ENCODE measurements at places on chromosomes 12 and 14.

- no peak for DNase-seq
Measured at GRCh38 chr12:119695034-119695433, 27.1 kb downstream of the PRKAB1 start.

DNA sequence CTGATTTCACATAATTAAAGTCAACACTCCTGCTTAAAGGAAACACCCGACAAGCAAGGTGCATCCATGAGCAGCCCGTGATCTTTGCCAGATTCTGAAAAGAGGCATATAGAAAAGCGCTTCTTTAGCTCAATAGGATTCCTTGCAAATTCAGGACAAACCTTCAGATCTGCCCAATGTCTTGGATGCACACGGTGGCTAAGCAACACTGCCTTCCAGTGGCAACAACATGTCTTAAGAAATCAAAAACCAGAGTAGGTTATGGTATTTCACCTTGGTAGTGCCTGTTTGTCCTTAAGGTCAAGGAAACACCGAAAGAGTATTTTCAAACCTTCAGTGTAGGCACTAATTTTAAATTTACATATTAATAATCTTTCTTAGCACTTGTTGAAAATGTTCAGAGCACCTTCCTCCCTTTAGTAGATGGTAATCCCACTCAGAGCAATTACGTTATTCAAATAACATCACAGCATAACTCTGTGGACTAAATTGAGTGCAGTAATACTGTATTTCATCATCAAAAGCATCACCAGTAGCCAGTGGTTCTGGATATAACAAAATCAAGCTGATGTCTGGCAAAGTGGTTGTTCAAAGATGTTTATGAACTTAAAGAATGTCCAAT, 58.0 kb upstream of the CDKN3 start:
- no peak for DNase-seq

GRCh38 chr14:32197919-32198318, 3.9 kb upstream of the RNU6-7 start:
- DNase-seq, result no peak

- no peak for DNase-seq
Measured at GRCh38 chr14:33922125-33922524, 28.7 kb downstream of the EGLN3 start.

DNA sequence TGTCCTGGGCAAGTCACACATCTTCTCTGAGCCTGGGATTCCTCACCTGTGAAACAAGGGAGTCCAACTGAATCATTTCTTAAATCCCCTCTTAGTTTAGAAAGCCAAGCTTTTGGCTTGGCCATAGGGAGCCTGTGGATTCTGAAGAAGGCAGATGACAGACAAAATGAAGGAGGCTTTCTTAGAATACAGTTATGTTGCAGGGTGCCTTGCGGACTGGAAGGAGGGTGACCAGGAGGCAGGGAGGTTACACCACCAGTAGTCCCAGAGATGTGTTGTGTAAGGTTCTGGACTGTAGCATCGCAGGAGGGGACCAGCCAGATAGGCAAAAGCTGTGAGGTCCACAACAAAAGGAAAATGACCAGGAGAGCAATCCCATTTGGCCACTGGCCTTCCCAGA, 8.2 kb upstream of the ACVR1B start:
- no peak for DNase-seq

DNA sequence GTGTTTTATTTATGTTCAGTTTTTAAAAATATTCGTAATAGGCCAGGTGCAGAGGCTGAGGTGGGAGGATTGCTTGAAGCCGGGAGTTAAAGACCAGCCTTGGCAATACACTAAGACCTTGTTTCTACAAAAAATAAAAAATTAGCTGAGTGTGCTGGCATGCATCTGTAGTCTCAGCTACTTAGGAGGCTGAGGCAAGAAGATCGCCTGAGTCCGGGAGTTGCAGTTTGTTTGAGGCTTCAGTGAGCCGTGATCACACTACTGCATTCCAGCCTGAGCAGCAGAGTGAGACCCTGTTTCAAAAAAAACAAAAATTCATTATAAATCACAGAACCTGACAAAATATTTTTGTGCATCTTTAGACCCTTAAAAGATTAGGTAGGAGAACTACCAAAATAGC, 240.1 kb upstream of the ARHGAP5 start:
- no peak for DNase-seq

GRCh38 chr14:92724516-92725340, 23.7 kb downstream of the LGMN start:
- no peak for DNase-seq

DNA sequence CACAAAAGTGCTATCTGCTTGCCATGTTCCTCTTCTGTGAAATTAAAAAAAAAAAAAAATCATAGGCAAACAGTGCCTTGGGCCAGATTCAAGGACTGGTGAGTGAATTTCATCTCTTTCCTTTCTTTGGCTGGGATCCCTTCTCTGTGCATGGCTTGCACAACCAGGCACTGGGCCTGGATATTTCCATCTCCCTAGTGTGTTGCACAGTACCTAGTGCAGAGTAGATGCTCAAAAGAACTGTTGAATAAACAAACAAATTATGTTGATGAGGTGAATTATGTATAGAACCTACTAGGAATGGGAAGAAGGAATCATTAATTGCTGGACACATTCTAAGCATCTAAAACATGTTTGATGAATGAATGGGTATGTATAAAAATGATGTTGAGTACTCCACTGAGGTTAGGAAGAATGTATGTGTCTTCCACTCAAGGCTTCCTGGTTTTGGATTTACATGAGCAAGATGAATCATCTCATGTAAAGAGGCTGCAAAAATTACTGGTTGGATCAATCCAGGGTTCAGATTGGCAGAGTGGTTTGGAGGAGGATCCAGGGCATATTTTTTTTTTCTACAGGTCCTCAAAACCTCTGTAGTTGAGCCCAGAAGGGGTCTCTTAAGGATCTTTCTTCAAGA, 93.2 kb downstream of the EMP1 start:
- no peak for DNase-seq

- DNase-seq, result no peak
Measured at GRCh38 chr14:94964931-94965330, 192.4 kb downstream of the DICER1 start.

DNA sequence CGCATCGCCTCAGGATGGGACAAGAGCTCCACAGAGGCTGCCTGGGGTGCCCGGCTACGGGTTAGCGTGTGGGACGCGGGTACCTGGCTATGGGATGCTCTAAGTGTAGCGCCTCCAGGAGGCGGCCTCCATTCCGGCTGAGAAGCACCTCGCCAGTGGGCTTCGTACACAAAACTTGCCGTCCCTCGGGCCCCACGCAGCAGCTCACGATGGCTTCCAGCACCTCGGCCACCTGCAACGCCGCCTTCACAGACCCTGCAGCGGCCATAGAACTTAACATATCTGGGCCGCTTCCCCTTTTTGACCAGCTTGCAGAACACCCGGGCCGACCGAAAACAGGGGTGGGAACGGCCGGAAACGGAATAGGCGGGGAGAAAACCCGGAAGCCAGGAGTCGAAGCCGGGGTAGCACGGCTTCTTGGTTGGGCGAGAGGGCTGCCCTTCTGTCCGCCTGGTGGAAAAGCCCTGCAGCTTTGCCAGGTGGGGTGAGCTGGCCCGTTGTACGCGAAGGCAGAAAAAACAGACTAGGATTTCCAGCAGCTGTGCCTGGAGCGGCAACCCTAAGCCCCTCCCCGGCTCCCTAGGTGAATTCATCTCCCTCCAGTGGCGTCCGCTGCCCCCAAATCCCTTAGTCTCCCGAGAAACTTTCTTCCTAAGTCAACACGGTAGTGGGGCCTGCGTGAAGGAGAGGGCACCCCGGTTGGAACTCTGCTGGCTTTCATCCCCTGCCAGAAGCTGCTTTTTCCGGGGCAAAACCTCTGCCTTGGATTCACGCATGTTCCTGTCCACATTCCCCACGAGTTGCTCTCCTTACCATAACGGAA, at the start of gene BBS10:
BBS10 (minus strand) TSS at position 337 of the 823 bp plus-strand sequence; CDS start at position 280, 57 bp downstream.
- DNase-seq, result peak; percentile 79

DNA sequence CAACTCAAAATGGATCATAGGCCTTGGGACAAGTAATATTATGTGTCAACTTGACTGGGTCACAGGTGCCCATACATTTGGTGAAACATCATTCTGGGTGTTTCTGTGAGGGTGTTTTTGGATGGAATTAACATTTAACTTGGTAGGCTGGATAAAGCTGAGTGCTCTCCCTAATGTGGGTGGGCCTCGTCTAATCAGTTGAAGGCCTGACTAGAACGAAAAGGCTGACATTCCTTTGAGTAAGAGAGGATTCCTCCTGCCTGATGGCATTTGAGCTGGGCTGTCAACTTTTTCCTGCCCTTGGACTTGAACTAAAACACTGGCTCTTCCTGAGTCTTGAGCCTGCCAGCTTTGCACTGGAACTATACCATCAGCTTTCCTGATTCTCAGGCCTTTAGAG, 93.4 kb upstream of the ESRRB start:
- no peak for DNase-seq

GRCh38 chr14:103695296-103696069, 19.8 kb downstream of the XRCC3 start:
- DNase-seq, result no peak

- DNase-seq, result no peak
Measured at GRCh38 chr14:90608281-90608680, 207.9 kb downstream of the TTC7B start.

DNA sequence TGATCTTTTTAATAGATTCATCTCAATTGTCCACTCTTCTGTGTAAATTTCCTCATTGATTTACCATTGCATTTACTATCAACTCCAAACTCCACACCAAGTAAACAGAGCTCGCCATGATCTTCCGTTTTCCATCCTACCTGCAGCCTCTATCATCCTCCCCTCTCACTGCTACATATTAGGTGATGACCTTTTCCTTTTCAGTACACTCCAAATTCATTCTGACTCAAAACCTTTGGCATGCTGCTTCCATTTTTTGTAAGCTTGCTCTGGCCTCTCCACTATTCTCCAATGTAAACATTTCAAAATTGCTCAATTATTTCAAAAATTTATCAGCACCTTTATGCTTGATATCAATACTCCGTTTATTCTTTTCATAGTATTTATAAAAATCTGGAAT, 40.2 kb upstream of the PZP start:
- DNase-seq, result no peak
